Stimulated activated CD4-positive, alpha-beta T cell treated with anti-CD3 and anti-CD28 coated beads, Interleukin-1b, Interleukin-23, amount 100 ng/mL, for 1 hour (primary cell): ENCODE measurements at places on chromosomes 3 and 15.

DNA sequence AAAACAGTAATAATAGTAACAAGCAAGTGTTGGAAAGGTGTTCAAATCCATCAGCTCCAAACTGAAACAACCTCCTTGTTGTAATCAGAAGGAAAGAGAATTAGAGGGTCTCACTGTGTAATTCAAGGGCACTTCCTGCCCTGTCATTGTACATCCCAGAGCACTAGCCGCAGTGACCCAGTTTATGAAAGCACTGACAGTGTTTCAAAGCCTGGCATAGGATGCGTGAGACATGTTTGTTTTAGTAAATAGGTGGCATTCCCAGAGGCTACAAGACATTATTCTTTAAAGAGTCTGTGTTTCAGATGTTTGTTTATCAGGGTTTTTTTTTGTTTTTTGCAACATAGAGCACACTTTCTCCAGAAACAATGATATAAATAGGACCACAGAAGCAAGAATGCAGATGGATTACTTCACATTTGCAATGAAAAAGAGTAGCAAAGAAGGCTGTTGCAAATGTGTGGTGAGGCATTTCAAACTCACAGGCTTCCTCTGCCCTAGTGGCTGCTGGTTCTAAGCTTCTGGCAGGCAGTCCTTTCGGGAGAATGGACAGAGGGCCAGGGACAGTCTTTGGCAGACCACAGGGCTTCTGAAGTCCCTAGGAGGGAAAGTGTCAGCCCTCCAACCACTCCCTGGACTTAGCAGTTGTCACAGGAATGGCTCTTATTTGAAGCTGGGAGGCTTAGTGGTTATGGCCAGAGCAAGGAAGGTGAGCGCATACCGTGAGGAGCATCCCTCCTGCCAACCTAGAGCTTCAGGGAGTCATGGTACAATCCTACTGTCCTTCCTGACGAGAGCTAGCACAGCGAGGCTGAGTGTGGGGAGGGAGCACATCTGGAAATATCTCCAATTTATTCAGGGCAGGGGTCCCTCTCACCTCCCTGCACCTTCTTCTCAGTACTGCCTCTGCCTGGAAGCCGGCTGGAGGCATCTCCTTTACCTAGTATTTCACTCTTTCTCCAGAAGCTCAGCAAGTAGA, 31.4 kb upstream of the TIPARP start:
- no peak for DNase-seq

DNA sequence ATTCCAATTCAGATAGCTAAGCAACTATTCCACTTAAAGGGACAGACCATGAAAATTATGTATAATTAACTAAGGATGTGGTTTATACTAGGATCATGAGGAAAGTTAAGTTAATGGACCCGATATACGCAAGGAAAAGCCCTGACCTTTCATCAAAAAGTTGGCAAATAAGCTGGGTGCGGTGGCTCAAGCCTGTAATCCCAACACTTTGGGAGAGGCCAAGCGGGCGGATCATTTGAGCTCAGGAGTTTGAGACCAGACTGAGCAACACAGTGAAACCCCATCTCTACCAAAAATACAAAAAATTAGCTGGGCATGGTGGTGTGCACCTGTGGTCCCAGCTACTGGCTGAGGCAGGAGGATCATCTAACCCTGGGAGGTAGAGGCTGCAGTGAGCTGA, 39.6 kb downstream of the SCAP start:
- no peak for DNase-seq

DNA sequence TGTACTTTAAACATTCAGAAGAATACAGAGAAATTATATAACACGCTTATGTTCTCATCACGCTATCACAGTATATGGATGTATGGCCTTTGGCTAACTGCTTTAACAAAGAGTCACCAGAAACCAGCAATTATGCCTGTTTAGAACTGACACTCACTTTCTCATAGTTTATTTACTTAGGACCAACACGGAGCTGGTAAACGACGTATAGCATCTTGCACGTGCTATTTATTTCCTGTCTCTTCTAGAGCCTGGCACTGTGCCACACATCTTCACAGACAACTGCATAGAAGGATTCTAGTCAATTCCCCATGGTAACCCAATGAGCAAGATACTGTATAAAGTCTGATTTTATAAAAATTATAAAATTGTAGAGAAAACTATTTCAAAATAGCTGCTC, 43.6 kb downstream of the TBC1D2B start:
- no peak for DNase-seq

- no peak for DNase-seq
Measured at GRCh38 chr3:149188494-149188893, 33.1 kb downstream of the CP start.

GRCh38 chr3:72848703-72849081, 447 bp upstream of the SHQ1 start:
- no peak for DNase-seq

GRCh38 chr3:144963810-144964209, 992.2 kb downstream of the DIPK2A start:
- no peak for DNase-seq
